ENCODE measurements at places on chromosomes 3 and 15.

- DNase-seq: no peak
These were observed 64.0 kb upstream of the DGKG start for GRCh38 chr3:186425788-186426730.

GRCh38 chr15:71698742-71699141 lies 111.6 kb upstream of the NR2E3 start:
- no peak for DNase-seq

DNA sequence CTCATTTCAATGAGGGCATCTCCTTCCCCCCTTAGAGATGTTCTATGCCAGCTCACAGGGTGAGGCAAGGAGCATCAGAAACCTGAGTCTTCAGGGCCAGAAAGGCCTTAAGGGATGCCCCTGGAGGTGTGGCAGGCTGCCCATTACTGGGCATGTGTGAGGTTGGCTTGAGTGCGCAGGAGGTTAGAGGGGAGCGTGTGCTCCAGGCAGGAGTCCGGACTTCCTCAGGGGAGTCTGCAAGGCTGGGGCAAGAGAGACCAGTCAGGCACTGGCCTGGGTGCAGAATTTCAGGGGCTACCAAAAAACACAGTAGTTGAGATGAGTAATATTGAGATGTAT lies 1.9 kb downstream of the LOXL1 start:
- DNase-seq: no peak

DNA sequence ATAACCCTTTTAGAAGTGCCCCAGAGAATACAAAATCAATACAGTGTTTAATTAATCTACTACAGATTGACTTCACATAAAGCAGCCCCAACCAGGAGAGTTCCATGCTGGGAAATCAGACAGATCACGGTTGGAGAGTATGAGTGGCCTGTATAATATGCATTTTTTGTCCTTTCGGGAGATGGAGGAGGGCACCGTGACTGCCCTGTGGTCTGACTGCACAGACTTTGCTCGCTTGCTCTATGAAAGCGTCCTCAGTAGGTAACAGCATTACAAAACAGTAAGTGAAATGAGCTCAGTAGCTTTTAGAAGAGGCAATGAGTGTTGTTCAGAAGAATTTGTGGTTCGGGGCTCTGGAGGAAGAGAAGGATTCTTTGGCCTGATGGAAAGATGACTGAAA lies 34.2 kb upstream of the SKIL start:
- no peak for DNase-seq

GRCh38 chr3:5195605-5196004 lies 8.1 kb downstream of the EDEM1 start:
- no peak for DNase-seq

- no peak for DNase-seq
These were observed 316.6 kb upstream of the UBE2E2 start for GRCh38 chr3:22886439-22887068.

DNA sequence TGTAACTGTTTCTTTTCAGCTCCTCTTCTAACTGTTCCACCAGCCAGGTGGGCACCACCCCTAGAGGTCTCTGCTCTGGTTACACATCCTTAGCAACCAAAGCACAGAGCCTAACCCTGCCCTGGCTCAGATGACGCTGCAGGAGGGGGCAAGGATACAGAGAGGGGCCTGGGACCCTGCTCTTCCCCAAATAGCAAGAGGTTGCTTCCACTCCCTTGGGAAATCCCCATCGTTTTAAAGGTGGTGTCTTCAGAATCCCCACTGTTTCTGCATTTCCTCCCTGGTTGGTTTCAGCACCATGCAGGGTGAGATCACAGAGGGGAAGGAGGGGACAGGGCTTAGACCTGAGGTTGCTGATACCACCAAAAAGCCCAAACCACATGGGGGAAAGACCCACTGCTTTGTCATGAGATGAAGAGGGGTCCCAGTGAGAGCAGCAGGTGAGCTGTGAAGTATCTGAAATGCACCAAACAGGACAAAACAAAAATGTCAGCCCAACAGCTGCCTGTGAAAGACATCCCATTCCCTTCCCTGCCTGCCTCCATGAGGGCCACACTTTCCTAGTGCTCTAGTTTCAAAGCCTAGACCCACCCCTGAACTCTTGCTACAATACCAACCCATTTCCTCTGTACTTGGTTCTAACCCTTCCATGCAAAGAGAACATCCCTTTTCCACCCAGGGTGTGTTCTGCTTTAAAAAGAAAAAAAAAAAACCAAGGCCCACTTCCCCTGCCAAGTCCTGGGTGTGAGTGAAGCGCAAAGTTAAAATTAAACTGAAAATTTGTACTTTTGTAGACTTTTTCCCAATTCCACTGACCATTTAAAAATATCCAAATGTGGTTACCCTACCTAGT lies 29.0 kb downstream of the ANP32A start:
- no peak for DNase-seq

GRCh38 chr3:190591080-190591479 lies 77.2 kb downstream of the IL1RAP start:
- DNase-seq: no peak

DNA sequence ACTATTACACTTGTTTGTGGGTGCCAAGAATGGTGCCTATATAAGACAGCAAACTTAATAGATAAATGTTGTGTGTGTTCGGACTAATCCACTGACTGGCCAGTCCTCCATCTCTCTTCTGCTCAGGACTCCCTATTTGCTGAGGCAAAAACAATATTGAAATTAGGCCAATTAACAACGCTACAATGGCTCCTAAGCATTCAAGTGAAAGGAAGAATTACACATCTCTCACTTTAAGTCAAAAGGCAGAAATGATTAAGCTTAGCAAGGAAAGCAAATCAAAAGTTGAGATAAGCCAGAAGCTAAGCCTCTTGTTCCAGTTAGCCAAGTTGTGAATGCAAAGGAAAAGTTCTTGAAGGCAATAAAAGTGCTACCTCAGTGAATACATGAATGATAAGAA lies 126.9 kb downstream of the CCNL1 start:
- no peak for DNase-seq

DNA sequence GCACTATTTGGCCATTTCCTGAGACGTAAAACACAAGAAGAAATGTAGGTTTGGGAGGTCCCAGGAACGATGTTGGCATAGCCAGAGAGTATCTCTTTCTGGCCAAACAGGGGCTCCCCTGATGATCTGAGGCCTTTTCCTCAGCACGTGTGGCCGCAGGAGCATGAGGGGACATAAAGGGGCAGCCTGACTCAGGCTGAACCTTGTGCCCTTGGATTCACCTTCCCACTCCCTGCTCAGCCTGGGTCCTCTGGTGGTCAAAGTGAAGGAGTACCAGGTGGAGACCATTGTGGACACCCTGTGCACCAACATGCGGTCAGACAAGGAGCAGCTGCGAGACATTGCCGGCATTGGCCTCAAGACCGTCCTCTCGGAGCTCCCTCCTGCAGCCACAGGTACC lies 10.6 kb downstream of the CAND2 start:
- DNase-seq: no peak

- no peak for DNase-seq
These were observed 45.5 kb downstream of the DENND6A start for GRCh38 chr3:57647292-57647940.

DNA sequence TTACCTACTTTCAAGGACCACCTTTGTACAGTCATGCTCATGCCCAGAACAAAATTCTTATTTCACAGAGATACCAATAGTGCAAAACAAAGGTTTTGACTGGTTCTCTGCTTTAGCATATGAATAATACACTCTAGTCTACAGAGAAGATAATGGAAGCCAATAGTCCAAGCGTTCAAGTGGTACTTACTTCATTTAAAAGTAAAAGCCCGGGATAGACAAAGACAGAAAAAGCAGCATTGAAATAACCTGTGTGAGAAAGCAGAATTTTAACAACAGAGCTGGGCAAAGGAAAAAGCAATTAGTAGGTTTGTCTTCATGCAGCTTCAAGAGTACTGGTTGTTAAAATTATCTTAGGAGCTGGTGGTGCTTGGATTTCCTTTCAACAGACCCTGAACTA lies 848.3 kb downstream of the FHIT start:
- no peak for DNase-seq

DNA sequence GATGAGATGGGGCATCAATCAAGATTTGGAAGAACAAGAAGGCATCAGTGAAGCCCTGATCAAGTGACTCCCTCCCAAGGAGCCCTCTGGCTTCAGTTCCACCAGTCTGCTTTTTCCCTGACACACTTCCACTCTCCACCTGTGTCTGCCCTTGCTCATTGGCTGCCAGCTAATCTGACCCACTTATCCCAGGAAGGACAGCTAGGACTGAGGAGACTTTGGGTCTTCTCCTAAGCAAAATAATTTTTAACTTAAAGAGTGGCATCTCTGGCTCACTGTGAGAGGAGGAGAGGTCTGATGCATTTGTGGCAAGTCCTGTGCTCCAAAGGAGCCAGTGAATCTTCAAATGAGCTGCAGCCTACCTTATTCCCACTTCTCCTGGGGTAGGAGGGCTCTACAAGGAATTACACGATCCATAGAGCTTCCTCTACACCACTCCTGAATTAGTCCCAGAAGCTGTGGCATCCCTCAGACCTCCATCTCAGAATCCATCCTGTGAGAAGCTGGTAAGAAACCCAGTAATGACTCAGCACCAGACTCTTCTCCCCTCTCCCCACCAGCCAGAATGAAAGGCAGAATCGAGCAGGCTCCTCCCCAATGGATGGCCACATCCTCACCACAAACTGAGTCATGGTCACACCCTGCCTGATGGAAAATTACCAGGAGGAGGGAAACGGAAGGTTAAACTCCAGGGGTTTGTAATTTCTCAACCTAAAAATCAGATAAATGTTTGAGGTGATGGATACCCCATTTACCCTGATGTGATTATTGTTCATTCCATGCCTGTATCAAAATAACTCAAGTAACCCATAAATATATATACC lies 6.3 kb upstream of the PKM start:
- no peak for DNase-seq

DNA sequence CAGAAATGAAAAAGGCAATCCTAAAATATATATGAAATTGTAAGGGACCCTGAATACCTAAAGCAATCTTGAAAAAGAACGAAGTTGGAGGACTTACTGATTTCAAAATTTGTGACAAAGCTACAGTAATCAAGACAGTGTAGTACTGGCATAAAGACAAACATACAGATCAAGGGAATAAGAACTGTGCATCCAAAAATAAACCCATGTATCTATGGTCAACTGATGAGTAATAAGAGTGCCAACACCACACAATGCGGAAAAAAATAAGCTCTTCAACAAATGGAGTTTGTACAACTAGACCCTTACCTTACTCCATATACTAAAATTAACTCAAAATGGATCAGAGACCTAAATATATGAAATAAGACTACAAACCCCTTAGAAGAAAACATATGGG lies 29.6 kb downstream of the GSK3B start:
- DNase-seq: no peak

GRCh38 chr3:66372681-66373350 lies 128.0 kb downstream of the LRIG1 start:
- no peak for DNase-seq

GRCh38 chr3:63034101-63034500 lies 158.9 kb upstream of the CADPS start:
- DNase-seq: no peak

DNA sequence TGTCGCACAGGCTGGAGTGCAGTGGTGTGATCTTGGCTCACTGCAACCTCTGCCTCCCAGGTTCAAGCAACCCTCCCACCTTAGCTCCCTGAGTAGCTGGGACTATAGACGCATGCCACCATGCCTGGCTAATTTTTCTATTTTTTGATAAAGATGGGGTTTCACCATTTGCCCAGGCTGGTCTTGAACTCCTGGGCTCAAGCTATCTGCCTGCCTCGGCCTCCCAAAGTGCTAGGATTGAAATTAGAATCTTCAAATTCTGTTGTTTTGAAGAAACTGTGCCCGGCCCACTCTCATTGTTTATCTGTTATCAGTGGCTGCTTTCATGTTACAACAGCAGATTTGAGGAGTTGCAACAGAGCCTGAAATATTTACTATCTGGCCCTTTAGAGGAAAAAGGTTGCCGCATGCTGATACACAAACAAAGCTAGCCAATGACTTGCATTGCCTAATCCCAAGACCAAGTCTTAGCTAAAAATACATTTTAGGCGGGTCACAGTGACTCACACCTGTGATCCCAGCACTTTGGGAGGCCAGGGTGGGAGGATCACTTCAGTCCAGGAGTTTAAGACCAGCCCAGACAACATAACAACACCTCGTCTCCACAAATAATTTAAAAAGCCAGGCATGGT lies 43.2 kb upstream of the PPP4R2 start:
- DNase-seq: no peak

GRCh38 chr3:100910986-100911385 lies 82.2 kb downstream of the ABI3BP start:
- no peak for DNase-seq

GRCh38 chr15:31551323-31551722 lies 224.7 kb downstream of the KLF13 start:
- DNase-seq: no peak

GRCh38 chr3:112407214-112407887 lies 74.4 kb downstream of the CD200 start:
- no peak for DNase-seq

DNA sequence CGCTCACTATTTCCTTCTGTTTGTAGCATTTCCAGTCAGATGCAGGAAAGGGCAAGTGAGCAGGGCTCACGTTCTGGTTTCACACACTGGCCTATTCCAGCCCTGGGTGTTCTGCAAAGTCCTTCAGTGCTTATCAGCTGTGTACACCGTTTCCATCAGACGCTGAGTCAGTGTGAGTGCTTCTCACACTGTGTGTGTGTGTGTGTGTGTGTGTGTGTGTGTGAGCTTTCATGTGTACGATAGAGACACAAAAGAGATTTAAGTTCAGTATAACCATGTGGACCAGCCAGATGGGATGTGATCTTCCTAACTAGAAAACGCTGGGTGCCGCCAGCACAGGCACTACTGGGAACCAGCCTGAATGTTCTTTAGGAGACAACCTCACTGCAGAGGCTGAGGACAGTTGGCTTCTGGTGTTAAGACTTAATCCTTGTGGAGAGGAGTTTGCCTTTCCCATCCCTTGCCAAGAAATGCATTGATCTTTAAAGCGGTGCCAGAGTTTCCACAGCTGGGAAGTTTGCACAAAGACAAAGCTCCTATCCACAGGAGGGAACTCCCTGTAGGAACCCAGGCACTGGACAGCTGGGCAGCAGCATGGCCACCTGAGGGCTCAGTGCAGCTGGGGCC lies 3.9 kb upstream of the CHSY1 start:
- DNase-seq: peak; percentile 39

DNA sequence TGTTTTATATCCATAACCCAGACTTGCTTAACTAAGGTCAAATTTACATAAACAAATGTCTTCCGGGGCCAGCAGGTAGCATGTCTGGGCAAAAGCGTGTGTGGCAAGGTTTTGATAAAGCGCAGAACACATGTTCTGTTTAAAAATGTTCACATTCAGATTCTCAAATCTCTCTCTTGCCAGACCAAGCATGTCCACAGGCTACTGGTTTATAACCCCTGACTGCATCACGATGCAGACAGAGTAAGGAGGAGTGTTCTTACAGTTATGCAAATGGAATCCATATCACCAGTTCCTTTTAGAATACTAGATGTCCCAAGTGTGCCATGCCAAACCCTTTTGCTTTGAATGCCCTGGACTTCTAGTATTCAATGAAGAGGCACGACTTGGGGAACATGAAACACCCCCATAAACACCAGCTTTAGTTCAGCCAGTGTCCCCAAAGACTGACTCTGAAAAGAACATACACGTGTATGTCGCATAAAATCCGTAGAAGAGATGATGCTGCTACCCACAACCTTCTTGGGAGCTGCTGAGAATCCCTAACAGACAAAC lies 412.0 kb downstream of the CNTN4 start:
- no peak for DNase-seq

- DNase-seq: no peak
These were observed 45.8 kb downstream of the CHP1 start for GRCh38 chr15:41276831-41277230.

Measured in DMS 273 treated with DMSO at 0.1 percent for 48 hours (cell line).